ENCODE measurements at places on chromosomes 11 and 22.
A peak's percentile ranks its signal among the peaks of the same experiment; 100 is the strongest.

DNA sequence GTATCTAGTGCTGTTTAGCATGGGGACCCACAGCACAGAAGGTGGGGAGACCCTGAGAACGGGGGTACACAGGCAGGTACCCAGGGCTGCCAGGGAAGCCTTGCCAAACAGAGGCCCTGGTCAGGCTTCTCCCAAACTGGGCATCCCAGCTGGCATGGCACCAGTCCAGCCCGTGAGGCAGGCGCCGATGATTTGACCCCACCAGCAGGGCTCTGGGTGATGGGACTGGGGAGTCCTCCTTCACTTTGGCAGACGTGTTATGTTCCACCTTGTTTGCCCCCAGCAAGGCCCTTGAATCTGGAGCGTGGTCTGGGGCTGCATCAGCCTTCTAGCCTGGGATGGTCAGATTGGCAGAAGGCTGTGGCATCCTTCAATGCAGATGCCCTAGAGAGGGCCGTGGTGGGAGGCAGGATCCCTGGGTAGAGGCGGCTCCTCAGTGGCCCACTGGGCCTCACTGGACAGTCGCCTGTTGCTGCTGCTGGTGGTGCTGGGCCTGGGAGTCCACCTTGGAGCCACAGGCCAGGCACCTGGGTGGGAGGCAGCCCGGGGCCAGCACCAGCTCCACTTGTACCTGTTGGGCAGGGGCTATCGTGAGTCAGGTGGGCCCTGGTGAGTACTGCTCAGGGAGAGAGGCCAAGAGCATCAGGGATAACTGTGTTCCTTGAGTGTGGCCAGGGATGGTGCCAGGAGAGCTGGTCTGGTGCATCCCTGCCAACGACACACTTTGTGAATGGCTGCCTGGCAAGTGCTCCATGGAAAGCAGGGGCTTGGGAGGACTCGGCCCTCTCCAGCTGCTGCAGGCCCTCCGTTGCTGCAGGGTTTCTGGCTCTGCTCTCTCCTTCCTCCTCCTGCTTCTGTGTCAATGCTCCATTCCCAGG lies 3.3 kb downstream of the ADORA2A start:
- DNase-seq, result no peak

DNA sequence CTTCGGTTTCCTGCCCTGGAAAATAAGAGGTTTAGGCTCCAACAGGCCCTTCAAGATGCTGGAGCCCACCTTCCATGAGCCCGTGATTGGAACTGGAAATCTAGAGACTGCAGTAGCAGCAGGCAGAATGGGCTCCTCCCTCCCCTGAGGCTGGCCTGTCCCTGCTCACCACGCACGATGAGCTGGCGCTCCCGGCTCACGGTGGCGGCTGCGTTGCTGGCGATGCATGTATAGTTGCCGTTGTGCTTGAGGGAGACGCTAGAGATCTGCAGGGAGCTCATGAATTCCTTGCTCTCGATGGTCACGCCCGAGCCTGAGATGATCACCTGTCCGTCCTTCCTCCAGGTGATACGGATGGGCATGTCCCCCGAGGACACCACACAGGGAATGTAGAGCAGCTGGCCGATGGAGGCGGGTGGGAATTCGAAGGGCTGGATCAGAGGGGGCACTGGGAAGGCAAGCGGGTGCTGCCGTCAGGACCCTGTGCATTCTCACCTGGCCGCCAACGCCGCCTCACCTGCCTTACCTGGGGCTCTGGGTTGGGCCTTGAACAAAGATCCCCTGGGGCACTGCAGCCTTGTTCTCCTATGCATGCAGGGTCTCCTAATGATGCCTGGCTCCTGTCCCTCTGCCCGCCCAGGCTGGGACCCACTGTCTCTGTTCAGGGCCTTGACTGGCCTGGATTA lies 177.8 kb downstream of the CEP164 start:
- no peak for DNase-seq

DNA sequence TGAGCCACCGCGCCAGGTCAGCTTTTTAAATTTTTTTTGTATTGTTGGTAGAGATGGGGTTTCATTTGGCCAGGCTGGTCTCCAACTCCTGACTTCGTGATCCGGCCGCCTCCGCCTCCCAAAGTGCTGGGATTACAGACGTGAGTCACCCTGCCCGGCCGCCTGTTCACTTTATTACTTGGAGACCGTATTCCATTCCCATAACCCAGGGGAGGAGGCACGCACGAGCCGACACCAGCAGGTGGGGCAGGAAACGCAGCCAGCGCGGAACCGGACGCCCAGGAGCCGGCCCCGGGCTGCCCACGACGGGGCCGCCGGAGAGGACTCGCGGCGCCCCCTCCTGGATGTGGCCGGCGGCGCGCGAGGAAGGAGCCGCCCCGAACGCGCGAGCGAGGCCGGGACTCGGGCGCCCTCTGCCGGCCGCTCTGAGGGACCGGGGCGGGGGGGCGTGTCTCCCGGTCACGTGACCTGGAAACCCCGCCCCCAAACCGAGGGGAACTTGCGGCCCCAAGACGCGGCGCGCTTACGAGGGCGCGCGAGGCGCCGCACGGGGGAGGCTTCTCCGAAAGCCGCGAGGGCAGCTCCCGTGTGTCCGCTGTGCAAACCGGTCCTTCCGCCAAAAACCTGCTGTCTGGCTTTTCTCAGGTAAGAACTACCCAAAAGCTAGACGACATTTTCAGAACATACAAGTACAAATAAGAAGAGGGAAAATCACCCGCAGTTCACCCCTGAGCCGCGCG lies 11.6 kb upstream of the RNH1 start:
- peak; percentile 46 for DNase-seq

- no peak for DNase-seq
These were observed 635 bp upstream of the GRK3 start for GRCh38 chr22:25563761-25564319.
